A375 (cell line): ENCODE measurements at places on chromosomes 11 and 22. TPM values are rescaled to one million over a fixed set of nuclear protein-coding genes. Genes with fewer than 3 reads are reported as not detected.

IGSF22 gene
- not detected in 2 replicates for total RNA-seq

PRG3 gene
- not detected in 2 replicates for total RNA-seq

EWSR1 gene
- total RNA-seq: 284 and 302 TPM in 2 replicates

RAG2 gene
- total RNA-seq: not detected in 2 replicates

SCGB1A1 gene
- not detected in 2 replicates for total RNA-seq

DUSP8 gene
- total RNA-seq: 0.15 and 0.37 TPM in 2 replicates

TMEM121B gene
- 0.11 TPM in 2 replicates for total RNA-seq

IFITM10 gene
- total RNA-seq: 1.8 and 2.3 TPM in 2 replicates

HSPB2 gene
- total RNA-seq: not detected in 2 replicates

ARCN1 gene
- 144 and 160 TPM in 2 replicates for total RNA-seq

LINC01488 gene
- total RNA-seq: not detected in 2 replicates

MRGPRX3 gene
- total RNA-seq: 0.15 and 0.90 TPM in 2 replicates

HEPN1 gene
- total RNA-seq: not detected in 2 replicates

GPR83 gene
- total RNA-seq: 0.08 TPM in 1 of 2 replicates, not detected in the other

TRIM29 gene
- 0.08 and 2.1 TPM in 2 replicates for total RNA-seq

CRYBA4 gene
- not detected in 2 replicates for total RNA-seq

CHRNA10 gene
- total RNA-seq: 0.41 and 1.4 TPM in 2 replicates

PCF11 gene
- 33.4 and 38.7 TPM in 2 replicates for total RNA-seq

PRR33 gene
- not detected in 2 replicates for total RNA-seq

SLC22A8 gene
- total RNA-seq: not detected in 2 replicates

TRIM49 gene
- 0.08 TPM in 2 replicates for total RNA-seq

UPB1 gene
- 0.03 and 0.04 TPM in 2 replicates for total RNA-seq

TP53AIP1 gene
- total RNA-seq: 0.29 TPM in 1 of 2 replicates, not detected in the other

PATE2 gene
- 0.87 TPM in 1 of 2 replicates, not detected in the other for total RNA-seq
